Myocyte (in vitro differentiated cells): ENCODE measurements at places on chromosomes 5 and 9.

- no peak for DNase-seq
Measured at GRCh38 chr9:13716601-13717321, 437.3 kb upstream of the MPDZ start.

DNA sequence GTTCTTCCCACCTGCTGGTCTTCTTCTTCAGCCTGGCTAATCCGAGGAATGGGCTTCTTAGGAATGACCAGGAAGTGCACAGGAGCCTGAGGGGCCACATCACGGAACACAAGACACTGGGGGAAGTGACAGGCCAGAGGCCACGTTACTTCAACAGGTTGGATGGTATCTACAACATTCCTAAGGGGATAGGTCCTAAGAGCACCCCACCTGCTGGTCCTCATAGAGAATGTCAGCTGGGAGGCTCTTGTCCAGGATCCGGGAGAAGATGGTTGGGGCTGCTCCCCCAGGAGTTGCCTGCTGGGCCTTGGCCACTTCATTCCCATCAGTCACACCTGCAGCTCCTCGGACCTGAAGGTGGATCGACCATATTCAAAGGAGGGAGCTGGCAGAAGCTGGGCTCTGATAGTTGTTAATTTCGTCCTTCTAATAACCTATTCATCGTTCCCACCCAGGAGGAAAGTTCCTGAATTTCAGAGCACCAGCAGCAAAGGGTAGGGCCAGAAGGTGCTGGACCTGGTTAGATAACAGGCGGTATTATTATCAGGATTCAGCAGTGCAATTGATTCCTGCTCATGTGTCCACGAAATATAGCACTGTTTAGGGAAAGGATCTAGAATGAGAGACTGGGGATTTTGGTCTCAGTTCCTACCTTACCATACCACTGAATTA is 1.3 kb downstream of the HINT2 start:
- DNase-seq: peak; percentile 33

DNA sequence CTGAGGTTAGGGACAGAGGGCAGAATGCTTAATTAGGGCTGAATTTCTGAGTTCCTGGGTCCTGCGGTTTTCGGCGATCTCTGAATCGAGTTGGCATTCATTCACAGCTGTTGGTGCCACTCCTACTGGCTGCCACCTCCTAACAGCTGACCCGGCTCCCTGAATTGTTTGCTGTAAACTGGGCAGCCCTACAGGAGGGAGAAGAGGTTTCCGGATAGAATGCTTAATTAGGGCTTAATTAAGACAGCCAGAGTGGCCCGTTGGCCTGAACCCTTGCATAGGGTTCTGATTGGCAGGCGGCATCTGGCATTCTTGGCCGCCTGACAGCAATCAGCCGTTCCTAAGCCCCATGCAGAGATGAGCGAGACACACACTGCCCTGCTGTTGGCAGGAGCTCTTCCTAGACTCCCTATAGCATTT is 25.7 kb downstream of the FRMPD1 start:
- DNase-seq: peak; percentile 99

- DNase-seq: no peak
Measured at GRCh38 chr9:9392755-9393154, 1220.0 kb downstream of the PTPRD start.

GRCh38 chr9:96038914-96039313 is 163.4 kb downstream of the ERCC6L2 start:
- DNase-seq: no peak

DNA sequence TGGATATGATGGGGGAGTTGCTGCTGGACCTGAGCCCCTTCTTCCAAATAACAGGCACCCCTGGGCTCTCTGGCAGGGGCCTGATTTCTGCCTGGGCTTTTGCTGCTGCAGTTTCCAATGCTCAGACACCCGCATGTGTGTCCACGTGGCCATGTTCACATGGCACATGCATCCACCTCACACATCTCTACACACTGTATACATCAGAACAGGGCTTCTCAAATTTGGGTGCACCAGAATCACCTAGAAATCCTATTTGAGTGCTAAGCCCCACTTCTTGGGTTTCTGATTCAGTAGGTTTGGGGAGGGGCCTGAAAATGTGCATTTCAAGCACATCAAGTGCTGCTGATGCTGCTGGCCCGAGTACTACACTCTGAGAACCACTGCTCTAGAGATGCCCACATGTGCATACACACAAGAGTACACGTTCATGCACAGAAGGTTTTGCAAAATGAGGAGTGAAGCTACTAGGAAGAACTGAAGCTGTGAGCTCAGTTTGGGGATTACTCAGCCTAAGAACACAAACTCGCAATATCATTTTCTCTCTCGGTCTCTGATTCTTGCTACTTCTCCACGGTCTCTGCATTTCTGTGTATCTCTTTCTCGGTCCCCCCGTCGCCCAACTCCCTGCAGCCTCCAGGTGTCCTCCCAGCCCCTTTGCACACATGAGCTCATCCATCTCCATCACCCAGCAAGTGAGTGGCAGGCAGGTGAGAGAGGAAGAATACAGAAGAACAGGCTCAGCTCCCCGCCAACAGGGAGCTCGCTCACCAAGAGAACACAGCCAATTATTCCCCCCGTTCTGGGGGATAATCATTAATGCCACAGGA is 97.0 kb downstream of the PCDH1 start:
- no peak for DNase-seq

GRCh38 chr9:136051453-136051836 is 43.6 kb downstream of the NACC2 start:
- DNase-seq: peak; percentile 52

DNA sequence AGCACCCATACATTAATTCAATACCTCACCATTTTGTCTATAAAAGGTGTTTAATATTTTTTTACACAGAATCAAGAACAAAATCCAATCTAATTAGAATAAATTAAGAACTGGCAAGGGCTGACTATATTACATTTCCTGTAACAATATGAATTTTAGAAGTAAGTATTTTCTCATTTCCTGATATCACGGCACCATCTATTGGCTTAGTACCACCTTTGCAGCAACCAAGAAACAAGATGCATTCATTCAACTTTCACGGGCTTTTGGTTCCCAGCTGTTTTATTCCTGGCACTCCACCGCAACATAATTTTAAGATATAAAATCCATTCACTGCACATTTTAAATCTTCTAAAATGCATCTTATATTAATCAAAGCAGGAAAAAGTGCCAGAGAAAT is 20.6 kb downstream of the PSMB7 start:
- no peak for DNase-seq

DNA sequence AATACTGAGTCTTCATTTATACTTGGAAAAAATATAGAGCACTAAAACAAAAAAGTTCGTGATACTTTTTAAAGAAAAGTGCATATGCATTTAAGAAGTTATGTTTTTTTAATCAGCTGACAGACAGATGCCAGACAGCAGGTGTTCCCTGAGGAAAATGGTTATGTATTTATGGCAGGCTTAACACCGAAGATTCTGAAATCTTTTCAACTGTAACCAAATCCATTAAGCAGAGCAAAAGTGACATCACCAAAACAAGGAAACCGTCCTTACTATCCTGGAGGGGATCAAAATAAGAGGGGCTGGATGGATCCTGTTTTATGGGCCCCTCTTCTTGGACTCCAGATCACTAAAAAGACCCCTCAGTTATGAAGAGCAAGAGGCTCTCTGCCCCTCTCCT is 404.9 kb upstream of the ADAMTS16 start:
- DNase-seq: no peak

DNA sequence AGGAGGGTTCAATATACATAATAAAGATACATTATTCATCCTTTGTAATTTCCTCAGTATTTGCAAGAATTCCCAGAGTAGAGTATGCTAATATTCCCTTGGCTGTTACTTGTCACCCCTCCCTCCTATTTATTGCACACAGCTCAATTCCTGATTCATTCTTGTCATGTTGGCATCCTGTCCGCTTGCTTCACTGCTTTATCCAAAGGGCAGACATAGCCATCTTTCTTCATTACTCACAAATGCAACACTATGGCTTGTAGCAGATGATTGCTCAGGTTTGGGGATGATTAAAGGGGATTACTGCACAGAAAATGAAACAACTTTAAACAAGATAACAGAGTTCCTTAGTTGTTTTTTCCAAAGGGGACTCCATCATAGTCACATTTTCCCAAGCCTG is 1.2 kb upstream of the IL33 start:
- no peak for DNase-seq

GRCh38 chr9:114619191-114619761 is 8.2 kb downstream of the TMEM268 start:
- DNase-seq: no peak

GRCh38 chr9:13804532-13804931 is 509.4 kb downstream of the NFIB start:
- peak; percentile 23 for DNase-seq

DNA sequence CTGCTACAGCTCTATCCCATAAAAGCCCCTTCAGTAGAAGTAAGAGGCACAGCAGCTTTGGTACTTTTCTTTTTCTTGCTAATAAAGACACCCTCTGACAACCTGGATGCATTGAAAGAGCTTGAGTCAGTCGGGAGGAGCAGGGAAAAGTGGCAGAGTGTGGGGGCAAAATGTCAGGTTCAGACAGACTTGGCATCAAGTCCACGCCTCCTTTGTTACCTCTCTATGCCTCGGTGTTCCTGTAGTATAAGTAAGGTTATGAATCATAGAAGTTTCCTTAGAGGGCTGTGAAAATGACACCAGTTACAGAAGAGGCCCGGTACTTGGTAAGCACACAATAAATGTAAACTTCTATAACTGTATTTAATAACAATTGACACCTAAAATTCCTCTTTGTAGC is 133.9 kb downstream of the ESM1 start:
- no peak for DNase-seq

GRCh38 chr5:168291342-168291963 is at the start of gene WWC1:
Gene WWC1 (plus strand): TSS chr5:168291645. CDS start chr5:168292153, 508 bp downstream.
- no peak for DNase-seq

DNA sequence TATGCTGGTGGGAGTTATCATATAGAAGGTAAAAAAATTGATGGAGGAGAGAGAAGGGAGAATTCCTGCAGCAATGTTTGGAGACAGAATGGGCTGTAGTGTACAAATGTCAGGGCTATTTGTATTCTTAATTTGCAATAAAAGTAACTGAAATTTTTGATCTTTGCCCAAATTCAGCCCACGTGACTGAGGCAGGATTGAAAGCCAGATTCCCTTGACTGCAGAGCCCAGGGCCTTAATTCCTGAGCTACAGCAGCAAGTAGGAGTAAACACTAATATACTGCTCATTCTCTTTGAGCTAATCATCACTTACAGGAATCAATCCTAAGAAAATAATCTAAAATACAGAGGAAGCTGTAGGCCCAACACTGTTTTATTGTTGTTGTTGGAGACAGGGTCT is 5.2 kb upstream of the ANXA6 start:
- DNase-seq: no peak

GRCh38 chr5:73438645-73439470 is 9.7 kb downstream of the FOXD1 start:
- DNase-seq: no peak

GRCh38 chr5:125699860-125700259 is 723.3 kb upstream of the GRAMD2B start:
- no peak for DNase-seq

GRCh38 chr9:20512106-20512505 is 110.2 kb downstream of the MLLT3 start:
- peak; percentile 34 for DNase-seq

DNA sequence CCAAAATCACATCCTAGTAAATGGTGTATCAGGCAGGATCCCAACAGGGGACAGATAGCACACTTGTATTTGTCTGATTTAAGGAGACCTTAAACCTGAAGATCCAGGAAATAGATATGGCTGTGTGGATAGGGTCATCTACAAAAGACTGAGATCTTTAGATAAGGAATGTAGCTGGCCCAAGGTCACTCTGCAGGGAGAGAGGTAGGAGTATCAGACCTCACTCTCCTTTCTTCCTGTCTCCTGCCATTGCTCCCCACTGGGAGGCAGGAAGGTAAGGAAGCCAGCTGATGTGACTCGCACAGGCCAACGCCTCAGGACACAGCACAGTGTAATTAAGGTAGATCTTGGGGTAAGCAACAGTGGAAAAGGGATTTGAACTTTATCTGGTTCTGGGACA is 85.8 kb downstream of the PLPPR1 start:
- DNase-seq: no peak

GRCh38 chr5:58450811-58451629 is 8.9 kb downstream of the PLK2 start:
- peak; percentile 4 for DNase-seq

DNA sequence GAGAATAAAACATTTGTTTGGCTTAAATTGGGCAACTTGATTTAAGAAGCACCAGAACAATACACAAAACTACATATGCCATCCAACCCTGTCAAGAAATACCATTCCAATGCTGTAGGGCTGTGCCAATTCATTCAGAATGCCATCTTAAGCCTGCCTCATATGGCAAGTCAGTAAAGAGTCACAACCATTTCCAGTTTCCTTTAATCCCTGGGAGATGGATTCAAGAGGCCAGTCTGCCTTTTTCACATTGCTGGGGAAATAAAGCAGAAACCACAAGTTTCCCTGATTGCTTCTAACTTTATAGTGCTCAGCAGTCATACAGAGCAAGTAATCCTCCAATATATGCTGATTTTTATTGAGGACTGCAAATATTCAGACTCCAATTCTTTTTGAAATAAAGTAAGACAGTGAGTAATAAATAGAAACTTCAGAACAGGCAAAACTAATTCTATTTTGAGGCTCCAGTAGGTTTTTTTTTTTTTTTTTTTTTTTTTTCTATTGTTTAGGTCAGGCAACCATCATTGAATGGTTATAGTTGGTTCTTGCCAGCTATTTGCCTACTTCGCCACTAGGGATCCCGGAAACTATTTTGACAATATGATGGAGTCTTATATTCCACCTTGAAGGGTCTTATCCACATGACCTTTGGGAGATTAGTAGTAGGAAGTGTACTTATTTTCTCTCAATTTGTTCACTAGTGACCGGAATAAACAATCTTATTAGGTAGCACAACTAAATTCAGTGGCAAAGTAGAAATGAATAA is 400.9 kb upstream of the MEF2C start:
- no peak for DNase-seq

GRCh38 chr5:78755822-78756429 is 107.4 kb upstream of the LHFPL2 start:
- DNase-seq: peak; percentile 43

DNA sequence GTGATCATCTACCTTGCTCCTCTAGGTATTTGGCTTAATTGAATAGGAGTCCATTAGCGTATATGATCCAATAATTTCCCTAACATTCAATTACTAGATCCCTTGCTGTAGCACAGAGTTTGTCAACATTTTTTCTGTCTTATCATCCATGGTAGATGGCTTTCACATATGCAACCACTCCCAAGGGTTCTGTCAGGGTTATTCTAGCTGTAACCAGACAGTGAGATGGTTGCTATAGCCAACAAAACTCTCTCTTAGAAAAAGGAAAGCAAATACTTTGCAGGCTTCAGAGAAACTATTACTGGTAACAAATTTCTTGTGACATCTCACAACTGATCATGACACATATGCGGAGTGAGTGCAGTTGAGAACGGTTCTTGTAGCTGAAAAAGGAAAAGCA is 96.2 kb upstream of the EFNA5 start:
- DNase-seq: no peak

GRCh38 chr9:97954550-97954989 is 16.6 kb upstream of the HEMGN start:
- peak; percentile 24 for DNase-seq

- peak; percentile 7 for DNase-seq
Measured at GRCh38 chr5:97427235-97427634, 244.2 kb upstream of the RIOK2 start.

- DNase-seq: no peak
Measured at GRCh38 chr5:14388741-14389140, 192.9 kb upstream of the OTULINL start.

- no peak for DNase-seq
Measured at GRCh38 chr9:78463750-78464149, 166.8 kb downstream of the PSAT1 start.
